ENCODE measurements at places on chromosomes 13 and 19.

GRCh38 chr13:93270769-93271742 lies 44.4 kb downstream of the GPC6 start:
- H3K36me3 ChIP-seq: no peaks in the 10 kb centered on the region
- no peaks in the 10 kb centered on the region for H3K4me1 ChIP-seq
- no peak for DNase-seq
- H3K27me3 ChIP-seq: no peaks in the 10 kb centered on the region
- no peak overlapping the region for H3K4me3 ChIP-seq

GRCh38 chr19:5448374-5448773 lies 6.8 kb upstream of the ZNRF4 start:
- no peak overlapping the region for H3K4me3 ChIP-seq
- no peak overlapping the region for H3K27ac ChIP-seq
- peaks cover 4% of the 10 kb centered on the region for H3K36me3 ChIP-seq
- peaks cover 61% of the 10 kb centered on the region for H3K27me3 ChIP-seq
- no peak for DNase-seq
- H3K4me1 ChIP-seq: no peaks in the 10 kb centered on the region

DNA sequence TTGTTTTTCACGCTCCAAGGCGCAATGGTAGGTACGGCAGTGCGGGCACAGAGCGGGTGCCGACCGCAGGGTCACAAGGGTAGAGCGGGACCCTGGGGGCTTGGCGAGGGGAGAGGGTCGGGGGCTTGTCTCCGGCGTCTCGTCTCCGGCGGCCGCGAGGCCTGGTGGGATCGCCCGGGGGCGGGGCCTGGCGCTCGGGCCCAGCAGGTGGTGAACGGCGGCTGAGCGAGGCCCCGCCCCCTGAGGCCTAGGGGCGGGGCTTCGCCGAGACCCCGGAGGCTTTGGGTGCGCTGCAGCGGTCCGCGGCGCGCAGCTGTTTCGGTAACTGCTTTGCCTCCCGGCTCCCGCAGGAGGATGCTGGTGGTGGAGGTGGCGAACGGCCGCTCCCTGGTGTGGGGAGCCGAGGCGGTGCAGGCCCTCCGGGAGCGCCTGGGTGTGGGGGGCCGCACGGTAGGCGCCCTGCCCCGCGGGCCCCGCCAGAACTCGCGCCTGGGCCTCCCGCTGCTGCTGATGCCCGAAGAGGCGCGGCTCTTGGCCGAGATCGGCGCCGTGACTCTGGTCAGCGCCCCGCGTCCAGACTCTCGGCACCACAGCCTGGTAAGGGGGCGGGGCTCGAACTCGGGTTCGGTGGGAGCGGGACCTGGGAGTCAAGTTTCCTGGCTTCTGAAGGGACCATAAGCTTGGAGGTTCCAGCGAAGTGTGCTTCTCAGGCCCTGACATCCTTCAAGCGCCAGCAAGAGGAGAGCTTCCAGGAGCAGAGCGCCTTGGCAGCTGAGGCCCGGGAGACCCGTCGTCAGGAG lies at the start of gene TSEN34:
TSEN34 (plus strand) TSS at position 298 of the 800 bp plus-strand sequence; CDS start at position 355, 57 bp downstream.
- no peaks in the 10 kb centered on the region for H3K27me3 ChIP-seq
- H3K4me3 ChIP-seq: peak within 1 kb of the TSS; percentile 94
- peak; percentile 28 for DNase-seq

DNA sequence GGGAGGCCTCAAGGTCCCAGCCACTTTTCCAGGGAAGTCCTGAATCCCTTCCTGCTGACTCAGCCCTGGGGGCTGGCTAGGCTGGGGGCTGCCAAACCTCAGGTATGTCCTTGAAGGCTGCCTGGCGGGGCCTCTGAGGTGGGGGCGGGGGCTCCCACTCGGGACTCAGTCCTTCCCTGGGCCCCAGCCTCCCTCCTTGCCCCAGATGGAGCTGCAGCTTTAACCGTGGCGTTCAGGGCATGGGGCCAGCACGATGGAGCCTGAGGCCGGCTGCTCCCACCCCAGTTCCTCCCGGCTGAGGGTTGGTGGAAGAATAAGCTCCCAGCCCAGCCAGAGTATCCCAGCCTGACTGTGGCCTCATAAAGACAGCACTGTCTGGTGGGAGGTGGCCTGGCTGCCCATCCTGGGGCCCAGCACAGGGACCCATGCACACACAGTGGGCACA lies 12.4 kb downstream of the CILP2 start:
- H3K27me3 ChIP-seq: no peaks in the 10 kb centered on the region
- H3K4me1 ChIP-seq: peaks cover 5% of the 10 kb centered on the region
- DNase-seq: no peak
- no peak overlapping the region for H3K27ac ChIP-seq
- H3K4me3 ChIP-seq: no peak overlapping the region

DNA sequence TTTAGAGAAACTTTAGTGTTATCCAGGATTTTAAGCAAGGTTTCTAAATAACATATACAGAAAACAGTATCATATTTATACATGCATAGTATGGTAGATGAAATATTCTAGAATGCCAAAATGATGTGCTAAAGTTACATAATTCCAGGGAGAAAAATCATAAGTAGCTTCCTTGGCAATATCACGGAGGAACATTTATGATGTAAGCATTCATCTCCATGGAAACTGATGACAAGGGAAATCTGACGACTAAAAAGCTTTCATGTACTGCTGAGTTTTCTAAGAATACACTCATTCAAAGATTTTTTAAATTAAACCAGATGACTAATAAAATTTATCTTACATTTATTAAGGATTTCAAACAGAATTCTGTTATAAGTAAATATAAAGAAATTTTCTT lies 4.7 kb downstream of the TEX30 start:
- H3K36me3 ChIP-seq: peaks cover 1% of the 10 kb centered on the region
- H3K27ac ChIP-seq: no peak overlapping the region
- DNase-seq: no peak
- H3K4me1 ChIP-seq: peaks cover 9% of the 10 kb centered on the region
- H3K27me3 ChIP-seq: no peaks in the 10 kb centered on the region

DNA sequence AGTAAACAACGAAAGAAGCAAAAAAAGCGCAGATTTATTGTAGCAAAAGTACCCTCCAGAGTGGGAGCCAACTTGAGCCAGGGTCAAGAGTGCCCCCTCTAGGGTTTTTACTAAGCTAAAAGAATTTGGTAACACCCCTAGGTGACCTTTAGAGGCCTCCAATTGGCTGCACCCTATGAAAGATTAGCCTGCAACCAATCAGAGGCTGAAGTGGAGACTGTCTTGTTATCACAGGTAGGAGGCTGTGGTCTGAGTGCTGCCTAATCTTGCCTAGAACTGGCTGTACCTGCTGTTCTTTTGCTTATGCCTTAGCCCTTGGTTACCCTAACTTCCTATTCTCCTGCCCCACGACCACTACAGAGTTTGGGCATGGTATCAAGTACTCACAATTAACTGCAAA lies 38.3 kb downstream of the ANKRD10 start:
- H3K36me3 ChIP-seq: peaks cover 1% of the 10 kb centered on the region
- H3K4me3 ChIP-seq: no peak overlapping the region
- DNase-seq: no peak

All from central memory CD8-positive, alpha-beta T cell (primary cell).